Effector memory CD8-positive, alpha-beta T cell (primary cell): ENCODE measurements at places on chromosomes 4 and X.

DNA sequence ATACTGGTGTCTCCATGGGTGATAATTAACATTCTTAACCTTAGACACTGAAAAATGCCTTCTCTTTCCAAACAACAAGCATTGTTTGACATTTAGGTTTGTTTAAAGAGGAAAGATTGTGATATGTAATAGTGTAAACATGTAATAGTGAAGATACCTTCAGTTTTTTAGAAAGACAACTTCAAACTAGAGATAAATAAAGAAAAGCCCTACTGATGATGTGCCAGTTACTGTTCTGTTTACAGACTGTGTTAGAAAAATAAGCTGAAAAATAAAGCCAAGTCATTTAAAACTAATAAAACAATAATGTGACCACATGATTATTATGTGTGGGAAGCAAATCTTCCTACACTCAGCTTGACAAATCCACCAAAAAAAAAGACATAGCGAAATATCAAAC, 2035.3 kb upstream of the TENM3 start:
- no peak overlapping the region for H3K4me3 ChIP-seq
- H3K27me3 ChIP-seq: no peaks in the 10 kb centered on the region
- no peak for DNase-seq
- H3K36me3 ChIP-seq: no peaks in the 10 kb centered on the region
- no peak overlapping the region for H3K27ac ChIP-seq

DNA sequence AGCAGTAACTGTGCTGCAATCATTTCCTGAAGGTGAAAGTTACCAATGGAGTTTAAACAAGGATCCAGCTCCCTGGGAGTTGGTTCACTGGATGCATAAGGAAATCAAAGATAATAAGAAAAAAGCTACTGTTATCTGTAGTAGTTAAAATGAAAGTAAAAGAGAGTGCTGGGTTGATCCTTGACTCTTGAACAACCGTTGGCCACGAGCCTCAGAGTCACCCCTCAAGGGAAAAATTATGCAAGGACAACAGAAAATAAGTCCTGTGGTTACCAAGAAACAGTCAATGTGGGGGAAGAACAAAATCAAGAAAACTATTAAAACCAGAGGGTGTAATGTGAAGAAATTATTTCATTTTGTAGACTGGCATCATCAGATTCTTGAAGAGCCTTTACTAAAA, 49.7 kb upstream of the DDIT4L start:
- no peak for DNase-seq
- no peak overlapping the region for H3K27ac ChIP-seq
- no peaks in the 10 kb centered on the region for H3K27me3 ChIP-seq
- peak overlapping the region; percentile 15 for H3K4me3 ChIP-seq

GRCh38 chr4:139887962-139888735, 222.5 kb downstream of the MGST2 start:
- no peak overlapping the region for H3K27ac ChIP-seq
- no peaks in the 10 kb centered on the region for H3K4me1 ChIP-seq
- peaks cover 4% of the 10 kb centered on the region for H3K36me3 ChIP-seq
- peaks cover 3% of the 10 kb centered on the region for H3K27me3 ChIP-seq
- no peak overlapping the region for H3K4me3 ChIP-seq
- no peak for DNase-seq

DNA sequence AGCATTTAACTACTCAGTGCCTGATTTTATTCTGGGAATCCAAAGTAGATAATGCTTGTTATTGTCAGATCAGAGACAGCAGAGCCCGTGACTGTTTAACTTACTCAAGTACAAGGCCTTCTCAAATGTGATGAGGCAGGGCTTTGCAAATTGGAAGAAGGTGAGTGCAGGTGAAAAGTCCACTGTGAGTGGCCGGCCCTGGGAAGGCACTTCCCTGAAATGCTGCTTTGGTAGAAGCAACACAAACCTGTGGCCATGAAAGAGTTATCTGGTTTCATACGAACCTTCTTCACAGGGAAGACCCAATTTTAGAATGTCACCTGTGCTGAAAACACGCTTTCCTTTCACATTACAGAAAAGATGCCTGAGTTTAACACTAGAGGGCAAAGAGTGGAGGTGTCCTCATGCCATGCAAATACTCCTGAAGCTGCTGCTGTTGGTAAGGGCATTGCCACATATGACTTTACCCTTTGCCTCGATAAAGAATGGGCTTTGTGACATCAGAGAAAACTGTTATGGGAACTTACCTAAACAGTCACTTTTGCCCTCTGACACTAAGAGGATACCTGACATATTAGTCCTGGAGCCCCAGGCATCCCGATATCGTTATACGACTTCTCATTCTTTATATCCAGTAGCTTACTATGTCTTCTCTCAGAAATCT, 8.0 kb downstream of the PPARGC1A start:
- H3K4me3 ChIP-seq: no peak overlapping the region
- no peak for DNase-seq
- H3K4me1 ChIP-seq: no peaks in the 10 kb centered on the region
- no peak overlapping the region for H3K27ac ChIP-seq

- H3K4me3 ChIP-seq: no peak overlapping the region
- no peaks in the 10 kb centered on the region for H3K27me3 ChIP-seq
- H3K36me3 ChIP-seq: peaks cover 11% of the 10 kb centered on the region
- DNase-seq: no peak
- no peak overlapping the region for H3K27ac ChIP-seq
- H3K4me1 ChIP-seq: peaks cover 17% of the 10 kb centered on the region
Observed at GRCh38 chrX:130343411-130343810, 3.7 kb downstream of the SLC25A14 start.

DNA sequence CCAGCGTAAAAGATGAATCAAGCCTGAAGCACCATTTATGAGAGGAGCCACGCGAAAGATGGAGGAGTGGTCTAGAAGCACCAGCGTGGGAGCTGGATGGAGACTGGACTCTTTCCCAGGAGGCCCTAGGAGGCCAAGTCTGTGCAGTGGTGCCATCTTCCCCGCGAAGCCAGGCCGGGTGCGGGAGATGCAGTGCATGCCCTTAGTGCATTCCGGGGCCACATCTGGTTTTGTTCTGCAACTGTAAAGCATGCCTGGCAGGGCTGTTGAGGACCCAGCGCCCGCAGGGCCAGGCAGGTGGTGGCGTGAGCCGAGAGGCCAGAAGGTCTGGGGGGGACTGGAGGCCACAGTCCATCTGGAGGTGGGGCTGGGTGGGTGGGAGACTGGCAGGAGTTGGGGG, 78.6 kb upstream of the ADRA2C start:
- no peak overlapping the region for H3K27ac ChIP-seq
- H3K4me1 ChIP-seq: no peaks in the 10 kb centered on the region
- DNase-seq: no peak

DNA sequence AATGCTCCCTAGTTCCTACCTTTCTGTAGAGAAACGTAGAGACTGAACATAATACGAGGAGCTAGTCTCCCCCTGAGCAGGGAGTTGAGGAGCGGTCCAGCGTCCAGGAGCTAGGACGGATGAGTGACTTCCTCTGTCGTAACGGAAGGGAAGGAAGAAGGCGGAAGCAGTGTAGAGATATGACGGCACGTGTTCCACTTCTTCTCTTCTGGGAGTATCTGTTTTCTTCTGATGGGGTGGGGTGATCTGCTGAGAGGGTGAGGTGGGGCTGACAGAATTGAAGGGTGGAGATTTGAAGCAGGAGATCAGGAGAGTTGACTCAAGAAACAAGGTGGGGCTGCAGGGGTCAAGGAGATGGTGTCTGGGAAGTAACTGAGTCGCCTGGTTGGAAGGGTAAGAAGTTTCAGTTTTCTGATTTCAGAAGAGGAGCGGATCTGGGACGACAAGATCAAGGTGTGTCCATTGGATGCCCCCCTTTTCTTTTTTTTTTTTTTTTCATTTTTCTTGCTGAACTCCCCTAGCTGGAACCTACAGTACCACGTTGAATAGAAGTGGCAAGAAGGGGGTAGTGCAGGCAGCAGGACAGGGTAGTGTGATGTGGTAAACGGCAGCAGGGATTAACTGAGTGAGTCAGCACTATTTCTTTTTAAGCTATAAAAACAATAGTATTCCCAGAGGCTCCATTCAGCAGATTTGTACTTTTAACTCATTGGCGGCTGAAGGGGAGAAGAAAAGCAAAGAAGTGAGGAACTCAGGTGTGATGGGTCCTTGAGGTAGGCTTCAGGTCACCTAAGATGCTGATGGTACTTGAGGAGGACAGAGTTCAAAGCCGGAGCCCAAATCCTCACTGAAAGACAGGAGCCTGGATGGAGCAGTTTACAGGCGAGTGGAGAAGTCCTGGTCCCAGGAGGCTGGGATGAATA, 50.8 kb upstream of the SETD7 start:
- H3K4me3 ChIP-seq: peak overlapping the region; percentile 58
- DNase-seq: no peak
- no peaks in the 10 kb centered on the region for H3K36me3 ChIP-seq
- peak overlapping the region; percentile 38 for H3K27ac ChIP-seq

- no peaks in the 10 kb centered on the region for H3K27me3 ChIP-seq
- H3K36me3 ChIP-seq: peaks cover 33% of the 10 kb centered on the region
- no peak overlapping the region for H3K4me3 ChIP-seq
Observed at GRCh38 chrX:154384284-154384892, 5.3 kb downstream of the EMD start.

GRCh38 chr4:7638984-7639789, 204.5 kb upstream of the PSAPL1 start:
- DNase-seq: no peak
- no peak overlapping the region for H3K4me3 ChIP-seq
- H3K27me3 ChIP-seq: no peaks in the 10 kb centered on the region
- H3K4me1 ChIP-seq: peaks cover 9% of the 10 kb centered on the region

- no peak overlapping the region for H3K27ac ChIP-seq
- H3K4me3 ChIP-seq: no peak overlapping the region
- peaks cover 9% of the 10 kb centered on the region for H3K27me3 ChIP-seq
- DNase-seq: no peak
Observed at GRCh38 chr4:139725236-139725635, 59.6 kb downstream of the MGST2 start.

DNA sequence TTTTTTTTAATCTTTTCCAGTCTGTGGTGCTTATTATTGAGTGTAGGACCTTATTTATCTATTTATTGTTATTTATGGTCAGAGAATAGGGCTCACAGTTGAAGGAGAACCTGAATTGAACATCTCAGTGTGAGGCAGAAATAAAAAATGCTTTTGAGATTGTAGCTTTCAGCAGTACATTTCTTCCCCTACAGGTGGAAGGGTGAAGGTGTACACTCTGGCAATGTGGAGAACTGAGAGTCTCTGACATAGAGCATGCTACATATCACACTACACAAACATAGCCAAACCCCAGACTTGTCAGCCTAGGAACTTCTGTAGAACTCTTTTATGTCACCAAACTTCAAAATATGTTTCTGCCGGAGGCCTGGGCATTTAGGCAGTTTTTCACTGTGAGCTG, 140.2 kb downstream of the STIM2 start:
- H3K27ac ChIP-seq: peak overlapping the region; percentile 8
- peaks cover 24% of the 10 kb centered on the region for H3K36me3 ChIP-seq
- DNase-seq: peak; percentile 6
- H3K27me3 ChIP-seq: no peaks in the 10 kb centered on the region
- no peak overlapping the region for H3K4me3 ChIP-seq
- peaks cover 15% of the 10 kb centered on the region for H3K4me1 ChIP-seq

DNA sequence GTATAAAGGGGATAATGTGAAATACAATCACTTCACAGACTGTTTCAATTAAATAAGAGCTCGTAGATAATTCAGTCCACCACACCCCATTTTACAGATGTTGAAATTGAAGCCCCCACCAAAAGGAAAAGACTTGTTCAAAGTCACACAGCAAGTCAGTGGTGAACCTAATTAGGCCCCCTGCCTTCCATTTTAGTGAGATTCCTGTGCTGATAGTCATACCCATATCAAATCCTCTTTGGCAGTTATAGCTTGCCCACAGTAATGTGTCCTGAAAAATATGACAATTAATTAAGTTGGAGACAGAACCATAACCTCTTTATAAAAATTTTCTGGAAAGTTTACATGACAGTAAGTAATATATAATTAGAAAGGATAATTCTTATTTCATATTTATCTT, 58.0 kb downstream of the AR start:
- no peak overlapping the region for H3K4me3 ChIP-seq
- no peaks in the 10 kb centered on the region for H3K27me3 ChIP-seq
- no peaks in the 10 kb centered on the region for H3K36me3 ChIP-seq

DNA sequence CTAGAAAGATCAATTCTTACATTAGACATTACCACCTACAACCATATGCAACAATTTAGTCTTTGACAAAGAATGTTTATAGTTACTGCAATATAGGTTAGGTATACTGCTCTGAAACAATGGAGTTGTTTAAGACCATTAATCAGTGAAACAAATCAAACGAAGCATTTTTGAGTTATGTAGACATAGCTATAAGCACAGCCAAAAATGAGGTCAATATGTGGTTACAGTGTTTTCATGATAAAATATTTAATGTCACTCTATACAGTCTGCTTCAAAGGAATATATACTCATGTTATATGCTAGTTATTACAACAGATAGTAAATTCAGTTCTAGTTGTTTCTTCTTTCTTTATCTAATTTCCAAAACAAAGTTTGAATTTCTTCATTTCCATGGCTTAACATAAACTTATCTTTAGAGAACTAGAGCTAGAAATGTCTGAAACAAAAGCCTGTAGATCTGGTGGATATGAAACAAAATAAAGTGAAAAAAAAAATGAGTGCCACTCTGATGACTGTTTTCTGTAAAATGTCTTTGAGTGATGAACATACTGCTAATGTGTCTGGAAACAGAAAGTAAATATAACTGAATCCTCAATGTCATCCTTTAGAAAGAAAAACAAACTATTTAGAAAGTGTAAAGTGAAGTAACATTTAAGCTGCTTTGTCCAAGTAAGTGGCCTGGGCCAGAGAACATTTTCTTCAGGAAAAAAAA, 809.0 kb downstream of the FAT4 start:
- H3K36me3 ChIP-seq: no peaks in the 10 kb centered on the region
- H3K27me3 ChIP-seq: no peaks in the 10 kb centered on the region
- H3K27ac ChIP-seq: no peak overlapping the region
- no peak overlapping the region for H3K4me3 ChIP-seq
- H3K4me1 ChIP-seq: no peaks in the 10 kb centered on the region
- no peak for DNase-seq

DNA sequence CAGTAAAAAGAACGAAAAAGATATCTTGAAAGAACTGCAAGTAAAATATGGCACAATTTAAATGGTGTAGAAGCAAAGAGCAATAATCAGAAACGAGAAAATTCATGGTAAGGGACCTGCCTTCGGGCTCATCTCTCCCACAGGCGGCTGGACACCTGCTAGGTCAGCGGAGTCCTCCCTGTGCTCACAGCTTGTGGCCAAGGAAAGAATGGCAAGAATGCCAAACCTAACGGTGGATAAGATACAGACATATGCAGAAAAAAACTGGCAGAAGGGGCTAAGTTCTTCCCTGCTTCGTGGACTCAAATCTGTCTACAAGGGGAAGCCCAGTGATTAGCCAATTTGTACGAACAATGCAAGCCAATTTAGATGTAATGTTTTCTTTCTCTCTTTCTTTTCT, 152.1 kb upstream of the VCX start:
- no peaks in the 10 kb centered on the region for H3K27me3 ChIP-seq
- H3K4me3 ChIP-seq: no peak overlapping the region
- H3K4me1 ChIP-seq: no peaks in the 10 kb centered on the region
- no peak for DNase-seq
- no peak overlapping the region for H3K27ac ChIP-seq

DNA sequence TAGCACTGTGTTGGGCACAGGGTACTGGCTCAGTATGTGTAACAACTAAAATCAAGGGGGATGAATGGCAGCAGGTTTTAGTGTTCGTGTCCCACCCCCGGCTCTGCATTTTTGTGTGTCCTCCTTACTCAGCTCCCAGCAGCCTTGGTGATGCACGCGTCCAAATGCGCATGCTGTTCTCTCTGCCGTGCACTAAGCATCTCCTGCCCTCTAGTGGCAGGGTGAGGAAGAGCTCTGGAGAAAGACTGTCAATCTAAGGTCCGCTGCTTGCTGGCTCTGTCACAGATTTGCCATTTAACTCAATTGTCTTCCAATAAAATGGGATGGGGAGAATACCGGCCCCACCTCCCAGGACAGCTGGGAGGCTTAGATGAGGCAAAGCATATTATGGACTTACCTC, 61.4 kb downstream of the WFS1 start:
- no peak overlapping the region for H3K4me3 ChIP-seq
- H3K27me3 ChIP-seq: peaks cover 36% of the 10 kb centered on the region
- DNase-seq: peak; percentile 25
- no peak overlapping the region for H3K27ac ChIP-seq
- peaks cover 13% of the 10 kb centered on the region for H3K4me1 ChIP-seq
